ENCODE measurements at places on chromosomes 7 and 10.
A peak's percentile ranks its signal among the peaks of the same experiment; 100 is the strongest.

DNA sequence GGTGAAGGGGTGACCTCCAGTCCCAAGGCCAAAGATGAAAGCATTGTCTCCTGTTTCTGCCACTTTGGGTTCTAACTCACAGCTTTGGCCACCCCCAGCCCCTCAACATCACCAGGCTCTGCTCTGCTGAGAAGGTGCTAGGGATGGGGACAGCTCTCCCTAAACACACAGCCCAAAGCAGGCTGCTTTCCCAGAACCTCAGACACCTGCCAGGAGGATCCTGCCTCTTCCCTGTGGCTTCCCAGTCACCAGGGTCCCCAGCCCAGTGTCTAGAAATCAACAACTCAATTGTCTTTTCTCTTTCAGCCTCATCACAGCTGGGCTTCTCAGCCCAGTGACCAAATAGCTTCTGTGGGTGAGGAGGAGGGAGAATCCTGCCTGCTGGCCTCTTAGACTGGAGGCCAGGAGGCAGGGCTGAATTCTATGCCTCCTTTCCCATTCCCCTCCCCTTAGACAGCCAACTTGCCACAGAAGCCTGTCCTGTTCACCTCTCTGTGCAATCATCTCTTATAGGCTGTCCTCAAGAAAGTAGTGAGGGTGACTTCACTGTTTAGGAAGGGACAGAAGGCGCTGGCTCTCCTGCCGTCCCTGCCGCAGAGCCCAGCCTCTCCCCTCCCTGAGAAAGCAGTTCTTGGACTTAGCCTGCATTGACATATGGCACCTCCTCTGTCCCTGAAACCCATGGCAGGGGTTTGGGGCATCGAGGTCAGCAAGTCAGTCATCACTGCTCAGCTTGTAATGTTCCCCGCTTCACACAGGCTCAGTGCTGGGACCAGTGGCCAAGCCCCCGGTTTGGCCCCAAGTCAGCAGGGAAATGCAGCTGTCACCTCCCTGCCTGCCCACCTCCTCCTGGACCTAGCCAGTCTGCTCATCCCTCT is 3.7 kb downstream of the FGF8 start:
- DNase-seq = no peak

GRCh38 chr7:131196803-131197202 is 130.9 kb upstream of the MKLN1 start:
- no peak for DNase-seq

DNA sequence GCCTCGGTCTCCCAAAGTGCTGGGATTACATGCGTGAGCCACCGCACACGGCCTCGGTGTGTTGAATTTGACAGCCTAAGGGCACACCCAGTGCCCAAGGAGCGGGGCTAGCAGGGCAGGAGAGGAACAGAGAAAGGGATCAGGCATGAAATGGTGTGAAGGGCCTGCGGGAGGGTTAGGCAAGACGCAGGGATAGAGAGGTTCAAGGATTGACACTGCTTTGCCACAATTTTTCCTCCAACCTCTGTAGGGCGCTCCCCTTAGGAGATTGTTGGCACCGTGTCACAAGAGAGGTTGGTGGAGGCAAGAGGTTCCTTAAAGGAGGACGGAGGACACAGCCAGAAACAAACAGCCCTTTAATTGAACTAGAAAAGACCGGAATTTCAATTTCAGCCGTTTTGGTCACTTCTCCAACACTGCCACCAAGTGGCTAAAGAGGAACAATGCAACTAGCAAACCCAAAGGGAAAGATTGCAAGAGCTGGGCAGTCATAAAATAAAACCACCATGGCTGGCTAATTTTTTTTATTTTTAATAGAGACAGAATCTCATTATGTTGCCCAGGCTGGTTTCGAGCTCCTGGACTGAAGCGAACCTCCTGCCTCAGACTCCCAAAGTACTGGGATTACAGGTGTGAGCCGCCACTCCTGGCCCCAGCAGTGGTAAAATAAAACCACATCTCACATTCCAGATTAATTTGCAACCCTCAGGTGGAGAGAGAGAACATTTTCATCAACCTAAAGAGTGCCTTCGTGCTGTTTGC is 6.9 kb upstream of the CREB3L2 start:
- DNase-seq = peak; percentile 37

GRCh38 chr7:68813551-68814080 is 784.7 kb upstream of the AUTS2 start:
- DNase-seq = no peak

DNA sequence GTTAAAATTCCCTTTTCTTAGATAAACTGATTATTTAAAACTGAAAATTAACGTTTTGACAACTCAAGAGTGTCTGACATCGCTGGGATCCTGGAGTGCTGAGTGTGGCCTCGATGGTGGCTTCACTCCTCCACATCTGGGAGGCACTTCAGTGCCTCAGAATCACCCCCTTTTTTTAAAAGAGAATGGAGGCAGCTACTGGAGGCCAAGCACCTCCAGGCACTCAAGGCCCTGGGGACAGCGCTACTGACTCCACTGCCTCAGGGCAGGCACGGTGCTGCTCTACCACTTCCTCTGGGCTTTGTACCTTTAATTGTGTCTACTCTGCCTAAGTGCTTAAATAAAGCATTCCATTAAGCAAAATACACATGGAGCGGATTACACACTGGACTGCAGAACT is 27.2 kb upstream of the NCAPG2 start:
- DNase-seq = no peak

DNA sequence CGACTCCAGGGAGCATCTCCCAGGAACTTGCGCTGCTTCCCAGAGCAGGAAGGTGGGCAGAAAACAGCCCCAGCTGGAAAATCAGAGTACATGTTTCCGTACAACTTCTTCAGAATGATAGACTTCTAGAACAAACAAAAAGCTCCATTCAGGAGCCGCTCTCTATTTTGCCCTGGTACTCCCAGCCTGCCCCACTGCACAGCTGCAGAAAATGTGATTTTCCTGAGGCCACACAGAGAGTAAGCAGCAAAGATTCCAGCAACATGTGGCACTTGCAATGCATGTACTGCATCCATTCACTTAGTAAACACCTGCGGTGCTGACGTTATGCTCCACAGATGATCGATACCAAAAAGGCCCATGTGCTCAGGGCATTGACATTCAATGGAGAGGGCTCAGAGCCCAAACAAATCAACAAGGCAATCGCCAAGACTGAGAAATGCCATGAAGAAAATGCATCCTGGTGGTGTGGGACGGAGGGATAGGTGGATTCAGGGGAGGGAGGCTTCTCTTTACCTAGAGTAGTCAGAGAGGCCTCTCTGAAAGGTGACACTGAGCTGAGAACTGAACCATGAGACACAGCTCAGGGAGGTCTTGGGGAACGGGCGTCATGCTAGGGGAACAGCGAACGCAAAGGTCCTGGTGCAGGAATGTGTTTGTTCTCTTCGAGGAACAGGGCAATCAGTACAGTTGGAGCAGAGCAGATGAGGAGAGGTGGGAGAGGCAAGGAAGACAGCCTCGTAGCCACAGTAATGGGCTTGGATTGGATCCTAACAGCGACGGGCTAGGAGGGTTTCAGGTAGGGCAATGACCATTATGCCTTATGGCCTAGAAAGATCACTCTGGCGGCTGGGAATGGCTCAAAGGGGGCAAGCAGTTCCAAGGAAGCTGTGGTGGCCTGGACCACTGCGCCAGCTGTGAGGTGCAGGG is 35.3 kb upstream of the DUSP5 start:
- no peak for DNase-seq

- no peak for DNase-seq
These were observed 180.5 kb upstream of the GALNT17 start for GRCh38 chr7:70951271-70951962.

GRCh38 chr7:91109200-91109599 is 155.0 kb upstream of the FZD1 start:
- no peak for DNase-seq

GRCh38 chr10:107727767-107728317 is 563.3 kb upstream of the SORCS1 start:
- DNase-seq = no peak

Data from activated CD4-positive, alpha-beta memory T cell treated with anti-CD3 and anti-CD28 coated beads for 36 hours (primary cell).